ENCODE measurements at places on chromosomes 5 and 9. TPM values are rescaled to one million over a fixed set of nuclear protein-coding genes. Genes with fewer than 3 reads are reported as not detected.

- no peak for DNase-seq
Observed at GRCh38 chr5:53790026-53790425, 229.6 kb downstream of the NDUFS4 start.

GRCh38 chr9:121686930-121687541, 35.6 kb downstream of the DAB2IP start:
- DNase-seq = no peak

DNA sequence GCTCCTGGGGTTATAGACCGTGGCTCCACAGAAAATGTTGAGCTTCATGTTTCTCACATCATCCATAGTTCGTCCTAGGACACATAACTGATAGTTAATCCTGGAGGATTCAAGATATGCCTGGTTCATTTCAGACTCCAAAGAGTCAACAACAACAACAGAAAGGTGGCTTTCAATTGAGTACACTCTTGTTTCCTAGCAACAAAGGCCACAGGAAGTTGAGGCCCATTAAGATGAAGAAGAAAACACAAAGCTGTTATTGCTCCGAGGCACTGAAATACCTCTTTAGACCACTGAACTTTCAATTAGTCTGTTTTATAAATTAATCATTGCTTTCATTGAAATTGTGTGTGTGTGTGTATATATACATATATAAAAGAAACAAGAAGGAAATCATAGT, 154.5 kb downstream of the YIPF5 start:
- no peak for DNase-seq

DNA sequence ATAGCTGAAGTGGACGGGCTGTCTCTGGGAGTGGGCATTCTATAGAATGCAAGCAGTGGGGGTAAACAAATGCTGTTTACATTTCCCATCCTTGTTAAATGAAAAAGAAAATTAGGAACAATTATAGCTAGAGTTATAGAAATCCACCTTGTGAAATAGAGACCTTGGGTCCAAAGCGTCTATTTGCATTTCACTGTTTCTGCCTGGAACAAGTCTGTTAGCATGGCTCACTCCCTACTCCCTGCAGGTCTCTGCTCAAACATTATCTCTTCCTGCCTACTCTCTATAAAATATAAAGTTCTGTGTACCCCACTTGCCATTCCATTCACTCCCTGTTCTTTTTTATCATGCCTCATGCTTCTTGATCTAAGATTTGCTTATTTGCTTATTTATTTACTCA, 975.7 kb upstream of the WWC1 start:
- DNase-seq = no peak

The SPAG8 gene
- polyA plus RNA-seq = 0.50 TPM

The SLC6A19 gene
- not detected for polyA plus RNA-seq

- no peak for DNase-seq
Observed at GRCh38 chr5:142810743-142811290, 40.6 kb downstream of the ARHGAP26 start.

DNA sequence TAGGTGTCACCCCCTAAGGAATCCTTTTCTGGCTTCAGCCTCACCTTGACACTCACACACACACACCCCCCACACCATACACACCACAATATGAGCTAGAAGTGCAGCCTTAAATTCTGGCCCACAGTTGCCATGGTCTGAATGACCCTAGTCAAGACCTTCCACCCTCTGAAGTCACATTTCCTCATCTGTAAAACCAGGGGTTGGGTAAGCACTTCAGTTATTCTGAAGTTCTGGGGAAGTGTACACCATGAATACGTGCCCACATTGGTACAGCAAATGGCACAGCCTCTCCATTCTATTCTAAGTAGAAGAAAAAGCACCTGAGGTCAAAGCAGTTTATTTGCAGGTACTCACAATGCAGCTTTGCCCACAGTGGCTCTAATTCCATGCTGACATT, 372.8 kb upstream of the KLF4 start:
- DNase-seq = no peak

GRCh38 chr5:100131161-100131560, 404.0 kb upstream of the FAM174A start:
- DNase-seq = no peak

DNA sequence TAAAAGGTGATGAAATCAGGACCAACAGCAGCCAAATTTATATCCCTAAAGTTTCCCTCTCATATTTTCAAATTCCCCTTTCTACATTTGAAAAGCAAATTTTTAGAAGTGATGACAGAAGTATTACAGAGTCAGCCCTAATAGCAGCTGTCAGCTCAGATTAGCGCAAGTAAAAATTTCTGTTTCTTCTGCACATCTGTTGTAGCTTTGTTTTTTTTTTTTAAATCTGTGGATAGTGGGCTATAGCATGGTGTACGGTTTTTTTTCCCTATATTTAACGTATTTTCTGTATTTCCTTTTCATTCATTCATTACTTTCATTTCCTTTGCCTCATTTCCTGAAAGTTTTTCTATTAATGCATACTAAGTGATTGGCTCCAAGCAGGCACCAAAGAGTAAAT, 99.1 kb downstream of the MACIR start:
- DNase-seq = no peak

DNA sequence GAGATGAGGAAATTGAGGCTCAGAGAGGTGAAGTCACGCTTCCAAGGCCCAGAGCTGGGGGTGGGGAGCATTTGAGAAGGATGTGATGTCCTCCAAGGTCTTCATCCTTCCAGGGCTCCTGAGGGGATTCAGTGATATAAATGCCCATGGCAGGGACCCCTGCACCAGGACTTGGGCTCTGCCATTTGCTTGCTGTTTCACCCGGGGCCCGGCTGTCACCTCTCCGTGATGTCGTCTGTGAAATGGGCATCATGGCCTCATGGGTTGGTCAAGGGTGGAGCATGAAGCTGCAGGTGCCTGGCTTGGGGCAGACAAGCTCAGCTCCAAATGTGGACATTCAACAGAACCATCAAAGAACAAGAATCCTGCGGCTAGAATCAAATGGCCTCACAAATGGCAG, 253.1 kb downstream of the PBX3 start:
- no peak for DNase-seq

- DNase-seq = no peak
Observed at GRCh38 chr5:155919126-155919525, 407.8 kb upstream of the SGCD start.

DNA sequence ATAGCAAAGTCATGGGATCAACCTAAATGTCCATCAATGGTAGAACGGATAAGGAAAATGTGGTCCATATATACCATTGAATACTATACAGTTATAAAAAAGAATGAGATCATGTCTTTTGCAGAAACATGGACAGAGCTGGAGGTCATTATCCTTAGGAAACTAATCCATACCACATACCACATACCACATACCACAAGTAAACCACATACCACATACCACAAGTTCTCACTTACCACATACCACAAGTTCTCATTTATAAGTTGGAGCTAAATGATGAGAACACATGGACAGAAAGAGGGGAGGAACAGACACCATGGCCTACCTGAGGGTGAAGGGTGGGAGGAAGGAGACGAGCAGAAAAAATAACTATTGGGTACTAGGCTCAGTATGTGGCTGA, 154.6 kb upstream of the GHR start:
- DNase-seq = no peak

- DNase-seq = no peak
Observed at GRCh38 chr5:176389135-176390123, 878 bp downstream of the HIGD2A start.

The DIPK1B gene
- polyA plus RNA-seq = 0.42 TPM

DNA sequence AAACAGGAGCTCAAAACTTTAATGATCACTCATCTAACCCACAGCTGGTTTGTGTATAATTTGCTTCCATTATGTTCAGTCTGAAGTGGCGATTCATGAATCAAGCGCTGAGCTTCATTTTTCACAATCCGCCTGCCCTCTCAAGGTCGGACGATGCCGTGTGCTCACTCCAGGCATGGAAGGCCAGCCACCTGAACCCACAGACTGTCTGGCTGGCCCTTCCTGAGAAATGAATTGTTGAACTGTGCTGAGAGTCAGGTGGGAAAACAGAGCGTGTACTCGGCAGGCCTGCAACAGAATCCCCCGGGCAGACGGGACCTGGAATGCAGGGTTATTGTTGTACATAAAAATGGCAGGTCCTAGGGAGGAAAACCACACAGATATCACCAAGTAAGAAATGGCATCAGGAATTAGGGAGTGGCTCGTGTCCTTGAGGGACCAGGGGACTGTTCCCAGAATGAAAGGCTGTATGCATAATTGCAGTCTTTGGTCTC, 375.7 kb downstream of the IRX2 start:
- DNase-seq = no peak

DNA sequence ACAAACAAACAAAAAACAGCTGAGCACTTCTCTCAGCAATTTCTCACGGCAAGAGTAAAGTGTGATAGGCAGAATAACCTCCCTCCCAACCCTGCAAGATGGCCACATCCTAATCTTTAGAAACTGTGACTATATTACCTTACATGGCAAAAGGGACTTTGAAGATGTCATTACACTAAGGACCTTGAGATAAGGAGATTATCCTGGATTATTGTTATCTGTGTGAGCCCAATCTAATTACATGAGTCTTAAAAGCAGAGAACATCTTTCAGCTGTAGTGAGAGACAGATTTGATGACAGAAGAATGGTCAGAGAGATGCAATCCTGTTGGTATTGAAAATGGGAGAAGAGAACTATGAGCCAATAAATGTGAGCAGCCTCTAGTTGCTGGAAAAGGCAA, 347.9 kb downstream of the CDH9 start:
- no peak for DNase-seq

DNA sequence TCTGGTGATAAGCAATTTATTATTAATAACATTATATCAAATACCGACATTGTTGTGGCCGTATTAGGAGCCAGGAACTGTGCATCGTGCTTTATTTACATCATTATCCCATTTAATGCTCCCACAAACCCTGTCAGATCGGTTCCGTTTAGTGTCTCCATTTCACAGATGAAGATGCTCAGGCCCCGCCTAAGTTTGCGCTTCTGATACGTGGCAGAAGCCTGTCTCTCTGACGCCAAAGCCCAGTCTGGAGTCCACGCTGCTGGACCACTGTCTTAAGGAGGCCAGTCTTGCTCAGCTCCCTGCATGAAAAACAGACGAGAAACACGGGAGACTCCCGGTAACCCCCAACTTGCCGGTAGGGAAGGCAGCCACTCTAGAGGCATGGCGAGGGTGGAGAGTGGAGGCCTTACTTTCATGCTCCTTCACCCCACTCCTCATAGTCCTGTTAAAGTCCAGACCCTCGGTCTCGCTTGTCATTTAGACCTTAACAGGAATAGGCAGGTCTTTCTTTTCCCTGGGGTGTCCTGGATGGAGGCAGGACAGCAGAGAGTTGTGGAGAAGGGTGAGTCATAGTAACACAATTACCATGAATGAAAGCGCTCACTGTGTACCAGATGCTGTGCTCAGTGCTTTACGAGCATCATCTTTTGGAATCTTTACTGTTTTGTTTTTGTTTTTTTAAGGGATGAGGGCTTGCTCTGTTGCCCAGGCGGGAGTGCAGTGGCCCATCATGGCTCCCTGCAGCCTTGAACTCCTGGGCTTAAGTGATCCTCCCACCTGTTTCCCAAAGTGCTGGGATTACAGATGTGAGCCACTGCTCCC, 872 bp downstream of the TXNDC15 start:
- peak; percentile 48 for DNase-seq

The SVEP1 gene
- polyA plus RNA-seq = 33.5 TPM

DNA sequence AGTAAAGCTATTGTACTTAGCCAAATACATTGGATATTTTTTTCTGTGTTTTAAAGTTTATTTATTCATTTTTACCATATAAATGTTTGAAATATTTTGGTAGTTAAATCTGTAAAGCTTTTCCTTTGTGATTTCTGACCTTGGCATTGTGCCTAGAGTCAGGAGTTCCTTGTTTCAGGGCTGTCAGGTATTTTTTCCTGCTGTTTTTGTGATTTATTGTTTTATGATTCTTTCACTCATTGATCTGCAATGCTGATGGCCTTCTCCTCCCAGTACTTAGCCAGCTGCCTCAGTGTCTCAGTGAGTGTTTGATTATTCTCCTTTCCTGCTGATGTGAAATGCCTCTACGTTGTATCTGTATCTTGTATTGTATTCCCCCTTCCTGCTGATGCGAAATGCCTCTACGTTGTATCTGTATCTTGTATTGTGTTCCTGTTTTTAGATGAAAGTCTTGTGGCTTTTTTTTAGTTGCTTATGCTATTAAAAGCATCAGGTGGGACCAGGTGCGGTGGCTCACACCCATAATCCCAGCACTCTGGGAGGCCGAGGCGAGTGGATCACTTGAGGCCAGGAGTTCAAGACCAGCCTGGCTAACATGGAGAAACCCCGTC, 61.0 kb downstream of the EHMT1 start:
- no peak for DNase-seq

DNA sequence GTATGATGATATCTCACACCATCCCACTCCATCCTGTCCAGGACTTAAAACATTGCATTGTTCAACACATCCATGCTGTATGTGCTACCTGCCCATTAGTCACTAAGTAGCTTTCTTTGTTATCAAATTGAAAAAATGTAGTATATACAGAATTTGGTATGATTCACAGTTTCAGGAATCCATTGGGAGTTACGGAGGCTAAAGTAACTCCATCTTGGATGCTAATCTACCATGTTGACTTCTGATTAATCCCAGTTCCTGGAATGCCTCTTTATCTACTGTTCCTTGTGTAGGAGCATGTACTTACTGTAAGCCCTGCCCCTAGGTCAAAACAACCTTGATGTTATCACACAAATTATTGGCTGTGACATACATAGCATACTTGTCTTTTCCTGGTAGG, 38.9 kb upstream of the FOXB2 start:
- no peak for DNase-seq

The ISL1 gene
- 1.2 TPM for polyA plus RNA-seq

DNA sequence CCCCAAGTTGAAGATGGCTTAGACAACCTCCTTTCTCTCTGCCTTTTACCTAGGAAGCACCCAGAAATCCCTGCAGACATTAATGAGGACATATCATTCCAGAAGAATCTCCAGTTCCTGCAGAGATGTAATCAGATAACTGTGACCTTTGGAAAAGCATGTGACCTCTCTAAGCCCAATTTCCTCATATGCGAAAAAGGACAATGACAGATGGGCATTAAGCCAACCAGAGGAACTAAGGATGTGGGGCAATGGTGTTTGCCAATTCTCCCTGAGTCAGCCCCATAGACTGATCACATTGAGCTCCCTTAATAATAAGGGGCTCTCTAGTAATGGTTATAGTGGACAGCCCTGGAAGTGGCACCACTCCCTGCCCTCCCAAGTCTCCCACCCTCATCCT, 10.1 kb upstream of the FOXI1 start:
- no peak for DNase-seq

DNA sequence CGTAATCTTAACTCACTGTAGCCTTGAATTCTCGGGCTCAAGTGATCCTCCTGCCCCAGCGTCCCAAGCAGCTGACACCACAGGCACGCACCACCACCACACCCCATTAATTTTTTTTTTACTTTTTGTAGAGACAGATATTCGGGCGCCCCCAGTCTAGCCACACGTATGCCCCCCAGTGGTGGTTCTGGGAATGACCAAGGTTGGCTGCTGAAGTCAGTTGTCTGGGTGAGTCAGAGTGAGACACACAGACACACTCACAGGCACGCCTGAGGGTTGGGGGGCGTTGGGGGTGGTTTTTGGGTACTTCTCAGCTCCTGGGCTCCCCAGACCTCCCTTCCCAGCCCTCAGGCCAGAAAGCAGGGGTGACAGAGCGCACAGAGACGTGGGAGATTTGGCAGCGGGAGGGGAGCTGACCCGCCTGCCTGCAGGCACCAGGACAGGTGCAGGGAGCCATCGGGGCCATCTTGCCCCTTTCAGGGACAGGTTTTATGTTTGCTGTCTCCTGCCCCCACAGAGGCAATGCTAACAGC, 4.2 kb upstream of the ENTPD8 start:
- DNase-seq = peak; percentile 31

The PPP3R2 gene
- not detected for polyA plus RNA-seq

The C7 gene
- 0.31 TPM for polyA plus RNA-seq

All from BJ (cell line).